ENCODE measurements at places on chromosomes 1 and 21.

DNA sequence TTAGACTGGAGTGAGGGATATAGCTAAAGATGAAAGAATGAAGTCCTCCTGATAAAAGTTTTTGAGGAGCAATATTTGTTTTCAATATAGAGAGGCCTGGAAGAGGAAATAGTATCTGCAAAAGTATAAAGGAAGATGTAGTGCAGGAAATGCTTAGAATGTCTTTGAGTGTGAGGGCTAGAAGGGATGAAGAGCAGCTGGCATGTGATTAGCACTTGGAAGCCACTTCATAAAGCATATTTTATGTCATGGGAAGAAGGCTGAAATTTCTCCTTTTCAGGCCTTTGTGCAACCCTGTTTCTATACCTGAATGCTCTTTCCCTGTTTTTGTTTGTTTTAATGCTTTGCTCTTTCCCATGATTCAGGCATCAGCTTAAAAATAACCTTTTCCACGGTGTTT lies 323.3 kb upstream of the DEPDC1 start:
- DNase-seq: no peak

GRCh38 chr21:35512346-35512745 lies 463.2 kb upstream of the RUNX1 start:
- no peak for DNase-seq

DNA sequence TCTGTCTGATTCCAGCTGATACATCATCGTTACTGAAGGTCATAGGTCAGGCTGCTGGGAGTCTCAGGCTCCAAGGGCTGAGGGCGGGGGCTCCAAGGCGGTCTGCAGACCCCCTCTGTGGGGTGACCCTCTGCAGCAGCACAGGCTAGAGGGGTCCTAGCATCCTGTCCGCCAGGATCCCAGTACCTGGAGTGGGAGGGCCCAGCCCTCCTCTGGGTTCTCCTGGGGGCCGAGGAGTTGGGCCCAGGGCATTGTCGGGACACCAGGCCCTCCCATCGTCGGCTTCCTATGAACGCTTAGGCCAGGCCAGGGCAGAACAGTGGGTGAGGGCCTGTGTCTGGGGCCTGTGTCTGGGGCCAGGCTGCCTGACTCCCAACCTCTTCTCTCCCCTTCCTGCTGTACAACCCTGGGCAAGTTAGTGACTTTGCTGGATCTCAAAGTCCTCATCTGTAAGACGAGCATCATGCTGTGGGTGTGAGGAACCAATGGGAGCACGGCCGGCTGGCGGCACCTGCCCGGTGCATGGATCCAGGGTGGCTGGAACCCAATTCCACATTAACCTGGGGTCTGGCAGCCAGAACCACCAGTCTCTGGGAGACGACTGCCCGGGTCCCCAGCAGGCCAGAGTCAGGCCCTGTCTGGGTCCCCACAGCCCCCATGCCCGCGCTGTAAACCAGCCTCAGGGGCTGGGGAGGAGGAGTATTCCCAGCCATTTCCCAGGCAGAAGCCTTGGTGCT lies 56.2 kb upstream of the COL18A1 start:
- no peak for DNase-seq

DNA sequence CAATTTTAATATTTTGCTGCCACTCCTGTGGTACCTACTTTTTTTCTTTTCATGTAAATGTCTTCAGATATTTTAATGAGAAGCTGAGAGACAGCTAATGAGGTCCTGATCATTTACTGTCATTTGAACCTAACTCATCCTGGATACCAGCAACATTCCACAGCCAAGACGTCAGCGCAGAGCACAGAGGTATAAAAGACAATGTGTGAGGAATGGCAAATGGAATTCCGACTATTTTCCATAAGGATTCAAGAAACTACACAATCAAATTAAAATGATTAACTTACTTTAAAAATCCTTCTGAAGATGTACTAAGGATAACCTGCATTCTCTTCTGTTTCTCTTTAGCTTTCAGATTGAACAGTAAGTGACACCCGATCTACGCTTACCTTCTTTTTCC lies 38.8 kb downstream of the HEATR1 start:
- no peak for DNase-seq

DNA sequence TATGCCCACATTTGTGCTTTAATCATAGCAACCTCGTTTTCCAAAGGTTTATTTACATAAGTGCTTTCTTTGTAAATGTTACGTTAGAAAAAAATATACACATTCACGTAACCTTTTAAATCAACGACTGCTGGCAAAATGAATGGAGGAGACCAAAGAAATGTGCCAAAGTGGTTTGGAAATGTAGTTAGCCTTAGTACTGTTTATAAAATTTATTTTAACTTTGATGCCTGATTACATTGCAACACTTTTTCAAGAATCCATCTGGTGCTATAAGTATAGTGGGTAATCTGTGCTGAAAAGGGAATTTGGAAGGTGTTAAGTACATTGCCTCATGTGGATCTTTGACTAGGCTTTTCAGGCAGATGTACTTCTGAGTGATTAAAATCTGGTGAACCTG lies 108.9 kb downstream of the IFI44 start:
- DNase-seq: no peak

DNA sequence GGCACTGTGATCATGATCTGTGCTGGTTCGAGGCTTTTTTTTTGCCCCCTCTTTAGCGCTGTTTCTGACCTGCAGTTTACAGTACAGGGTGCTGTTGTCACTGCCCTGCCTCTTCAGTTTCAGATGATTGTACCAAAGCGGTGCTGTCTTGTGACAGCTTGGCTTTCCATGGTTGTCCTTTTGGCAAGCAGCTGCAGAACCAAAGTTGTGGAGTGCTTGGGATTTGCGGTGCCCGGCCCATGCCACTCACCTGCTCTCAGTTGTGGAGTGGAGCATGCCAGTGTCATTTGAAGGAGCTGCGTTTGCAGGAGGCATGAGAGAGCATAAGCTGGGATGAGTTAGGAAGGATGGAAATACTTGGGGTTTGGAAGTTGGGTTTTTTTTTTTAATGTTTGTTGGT lies 48.4 kb downstream of the DOP1B start:
- no peak for DNase-seq

GRCh38 chr1:9815150-9815549 lies 8.6 kb downstream of the CLSTN1 start:
- no peak for DNase-seq

DNA sequence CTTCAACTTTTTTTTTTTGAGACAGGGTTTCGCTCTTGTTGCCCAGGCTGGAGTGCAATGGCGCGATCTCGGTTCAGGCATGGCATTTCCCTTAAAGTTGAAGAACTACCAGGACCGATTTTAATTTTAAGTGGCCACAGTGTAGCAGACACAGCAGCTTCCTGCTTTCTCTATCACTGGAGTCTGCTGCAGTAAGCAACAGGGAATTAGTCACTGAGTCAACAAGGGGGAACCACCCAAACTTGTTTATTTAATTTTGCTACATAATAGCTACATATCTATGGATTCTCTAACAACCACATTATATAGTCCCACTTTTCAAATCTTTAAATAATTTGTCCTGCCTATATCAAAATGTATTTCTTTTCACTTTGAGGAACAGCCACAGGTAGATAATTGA lies 12.5 kb upstream of the TNNI3K start:
- no peak for DNase-seq

- DNase-seq: no peak
Measured at GRCh38 chr1:183995322-183996039, 42.0 kb downstream of the COLGALT2 start.

DNA sequence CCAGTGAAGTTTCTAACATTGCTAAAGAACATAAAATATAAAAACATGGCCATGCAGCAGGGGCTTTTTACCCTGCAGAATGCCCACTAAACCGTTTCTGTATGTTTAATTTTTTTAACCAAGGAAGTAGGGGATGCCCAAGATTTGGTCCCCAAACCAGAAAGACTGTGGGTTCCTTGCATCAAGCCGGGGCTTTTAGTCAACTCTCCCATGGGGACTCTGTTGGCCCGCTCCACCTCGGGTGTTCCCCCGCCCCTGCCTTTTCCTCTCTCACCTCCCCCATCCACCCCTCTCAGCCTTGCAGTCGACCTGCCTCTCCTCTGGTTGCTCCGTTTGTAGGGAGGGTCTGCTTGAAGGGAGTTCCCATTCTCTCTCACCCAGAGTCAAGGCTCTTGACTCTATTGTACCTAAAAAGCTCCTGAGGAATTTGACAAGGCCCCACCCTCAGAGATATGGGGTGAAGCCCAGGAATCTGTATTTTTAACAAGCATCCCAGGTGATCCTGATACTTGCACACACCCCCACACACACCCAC lies 117.5 kb downstream of the TOMM20 start:
- no peak for DNase-seq

DNA sequence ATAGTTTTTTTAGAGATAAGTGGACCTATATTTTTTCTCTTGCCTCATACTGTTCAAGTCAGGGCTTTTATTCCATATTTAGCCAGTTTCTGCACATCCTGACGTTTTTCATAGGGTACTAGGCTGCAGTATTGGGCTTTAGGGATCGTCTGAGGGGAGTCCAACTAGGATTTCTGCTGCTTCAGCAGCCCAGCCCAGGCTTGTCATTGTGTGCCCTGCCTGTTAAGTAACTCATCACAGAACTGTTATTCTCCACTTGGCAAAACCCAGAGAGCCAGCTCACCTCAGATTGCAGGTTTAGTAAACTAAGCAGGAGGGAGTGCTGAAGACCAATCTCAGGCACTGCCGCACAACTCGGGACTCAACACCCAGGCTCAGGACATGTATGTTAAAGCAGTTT lies 2.8 kb downstream of the GALNT2 start:
- no peak for DNase-seq

GRCh38 chr1:231950331-231951128 lies 323.9 kb downstream of the DISC1 start:
- no peak for DNase-seq

- DNase-seq: no peak
Measured at GRCh38 chr21:17859661-17860060, 40.5 kb upstream of the C21orf91 start.

DNA sequence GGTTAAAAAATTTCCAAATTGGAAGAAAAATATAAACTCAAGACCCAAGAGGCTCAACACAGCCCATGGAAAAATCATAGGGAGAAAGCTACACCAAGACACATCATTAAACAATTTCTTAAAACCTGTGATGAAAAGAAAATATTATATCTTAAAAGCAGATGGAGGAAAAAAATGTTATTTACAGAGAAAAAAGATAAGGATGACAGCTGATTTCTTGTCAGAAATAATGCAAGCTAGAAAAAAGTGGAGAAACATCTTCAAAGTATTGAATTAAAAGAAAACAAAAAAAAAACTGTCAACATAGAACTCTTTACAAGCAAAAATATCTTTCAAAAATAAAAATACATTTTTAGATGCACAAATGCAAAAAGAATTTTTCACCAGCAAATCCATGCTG lies 930.5 kb downstream of the ADGRL2 start:
- no peak for DNase-seq

DNA sequence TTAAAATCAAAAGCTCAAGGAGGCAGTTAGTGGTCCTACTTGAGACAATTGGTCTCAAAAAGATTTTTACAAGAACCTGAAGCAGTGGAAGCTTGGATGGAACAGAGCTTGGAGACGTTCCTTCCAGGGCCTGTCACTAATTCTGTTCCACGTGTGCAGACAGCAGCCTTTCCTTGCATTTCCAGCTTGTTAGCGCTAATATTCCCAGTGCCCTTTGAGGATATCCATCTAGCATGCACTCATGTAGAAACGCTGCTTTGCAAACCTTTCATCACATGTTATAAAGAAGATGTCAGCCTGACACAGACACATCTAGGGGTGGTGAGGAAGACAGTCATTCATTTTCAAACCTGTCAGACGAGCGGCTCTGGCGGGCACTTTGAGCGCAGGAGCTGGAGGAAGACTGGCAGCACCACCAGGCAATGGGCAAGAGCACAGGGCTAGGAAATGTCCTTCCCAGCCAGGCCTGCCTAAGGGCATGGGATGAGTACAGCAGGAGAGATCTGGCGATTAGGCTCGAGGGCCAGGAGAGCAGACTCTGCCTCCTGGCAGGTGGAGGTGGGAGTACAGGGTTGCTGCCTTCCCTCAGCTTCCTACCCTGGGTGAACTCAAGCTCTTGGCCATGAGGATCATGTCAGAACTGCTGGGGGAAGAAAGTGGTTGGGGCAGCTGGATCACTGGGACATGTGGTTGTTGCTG lies 55.5 kb downstream of the CASQ2 start:
- no peak for DNase-seq

GRCh38 chr1:1230656-1231399 lies 973 bp downstream of the SDF4 start:
- DNase-seq: no peak

DNA sequence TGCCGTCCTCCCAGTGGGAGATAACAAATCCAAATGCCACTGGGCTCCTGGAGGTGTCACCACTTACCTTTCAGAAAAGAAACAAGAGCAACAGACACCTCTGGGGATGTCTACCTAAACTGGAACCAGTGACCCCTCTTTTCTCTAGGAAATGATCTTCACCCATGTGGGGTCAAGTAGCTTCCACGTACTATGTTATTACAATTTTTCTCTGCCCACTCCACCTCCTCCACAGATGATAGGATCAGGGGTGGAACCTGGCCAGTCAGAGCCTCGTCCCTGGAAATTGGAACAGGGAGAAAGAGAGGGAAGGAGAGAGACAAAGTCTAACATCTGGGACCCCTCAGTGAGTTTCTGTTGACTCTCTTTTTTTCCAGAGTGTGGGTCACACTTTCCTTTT lies 50.1 kb downstream of the H3-3A start:
- no peak for DNase-seq

DNA sequence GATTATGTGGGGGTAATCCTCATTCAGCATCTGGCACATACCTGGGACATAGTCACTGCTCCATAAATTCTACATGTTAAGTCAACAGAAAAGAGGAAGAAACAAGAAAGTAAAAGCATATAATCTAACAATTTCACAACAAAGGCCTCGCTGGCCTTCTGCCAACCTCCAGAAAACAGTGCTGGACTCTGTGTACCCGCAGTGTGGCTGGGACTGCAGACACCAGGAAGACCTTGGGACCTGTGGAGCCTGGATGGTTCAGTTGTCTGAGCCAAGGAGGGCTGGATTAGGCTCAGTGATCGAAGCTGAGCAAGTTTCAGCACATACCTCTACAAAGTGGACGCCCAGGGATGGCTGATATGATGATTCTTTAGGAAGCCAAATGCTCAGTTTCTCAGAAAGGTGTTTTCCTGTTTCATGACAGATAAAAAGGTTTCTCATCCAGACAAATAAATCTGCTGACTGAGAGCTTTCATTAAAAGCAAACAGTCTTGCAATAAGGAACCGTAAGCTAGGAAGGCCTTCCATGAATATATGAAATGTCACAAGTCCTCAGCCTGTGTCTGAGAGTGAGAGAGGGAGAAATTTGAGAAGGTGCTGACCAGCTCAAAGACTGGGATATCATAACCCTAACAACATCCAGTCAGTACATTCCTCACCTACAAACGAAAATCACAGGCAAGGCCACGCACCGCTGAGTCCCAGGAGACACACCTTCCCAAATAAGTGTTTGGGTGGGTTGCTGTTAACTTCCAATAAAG lies 48.4 kb downstream of the CAPZB start:
- DNase-seq: no peak

GRCh38 chr1:34884961-34885360 lies 25.4 kb upstream of the SMIM12 start:
- DNase-seq: no peak

DNA sequence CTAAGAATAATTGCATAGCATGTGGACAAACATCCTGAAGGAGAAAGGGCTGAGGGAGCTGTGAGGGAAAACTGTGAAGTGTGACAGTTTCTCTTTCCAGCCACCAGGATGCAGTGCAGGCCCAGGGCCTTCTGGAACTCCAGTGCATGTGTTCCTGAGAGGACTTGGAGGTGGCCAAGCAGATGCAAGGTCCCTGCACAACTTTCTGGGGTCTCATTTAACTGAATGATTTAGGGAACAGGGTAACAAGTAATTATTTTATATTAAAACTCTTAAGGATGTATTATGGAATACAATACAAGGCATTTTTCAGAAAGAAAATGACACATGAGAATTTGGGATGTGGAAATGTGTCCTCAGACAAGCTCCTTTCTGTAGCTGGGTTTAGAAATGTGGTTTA lies 61.2 kb upstream of the MCOLN3 start:
- DNase-seq: no peak
